ENCODE measurements at places on chromosomes 11 and 22.

- DNase-seq = no peak
Observed at GRCh38 chr11:99548264-99548663, 527.5 kb downstream of the CNTN5 start.

DNA sequence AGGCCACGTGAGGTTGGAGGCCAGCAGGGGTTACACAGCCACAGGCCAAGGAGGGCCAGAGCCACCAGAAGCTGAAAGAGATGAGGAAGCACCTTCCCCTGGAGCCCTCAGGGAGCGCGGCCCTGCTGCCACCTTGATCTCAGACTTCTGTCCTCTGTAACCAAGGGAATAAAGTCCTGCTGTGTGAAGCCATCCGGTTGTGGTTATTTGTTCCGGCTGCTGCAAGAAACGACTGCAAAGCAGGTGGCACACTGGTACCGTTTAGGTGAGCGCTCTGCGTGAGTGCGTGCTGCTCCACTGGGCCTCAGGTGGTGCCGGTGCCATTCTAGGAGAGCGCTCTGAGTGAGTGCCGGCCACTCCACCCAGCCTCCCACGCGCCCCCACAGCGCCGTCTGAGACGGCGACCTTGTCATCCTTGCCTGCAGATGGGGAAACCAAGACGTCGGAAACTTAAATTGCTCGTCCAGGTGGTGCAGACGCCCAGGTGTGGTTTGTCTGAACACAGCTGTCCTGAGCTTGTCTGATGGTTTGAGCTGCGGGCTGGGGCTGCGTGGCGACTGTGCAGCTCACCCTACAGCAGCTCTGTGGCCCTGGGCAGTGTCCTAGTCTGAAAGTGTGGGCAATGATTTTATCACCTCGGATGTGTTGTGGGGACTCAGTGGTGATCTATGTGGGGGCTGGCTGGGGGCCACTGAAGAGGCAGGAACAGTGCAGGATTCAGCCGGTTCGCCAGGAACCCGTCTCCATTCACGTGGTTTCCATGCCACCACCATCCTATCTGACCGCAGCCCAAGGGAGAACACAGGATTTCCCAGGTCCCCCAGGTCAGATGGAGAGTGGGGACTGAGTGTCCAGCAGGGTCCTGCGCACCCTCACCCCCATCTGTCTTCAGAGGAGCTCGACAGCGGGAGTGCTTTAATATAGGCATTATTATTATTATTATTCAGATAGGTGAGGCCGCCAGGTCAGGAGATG, 4.6 kb upstream of the MRGPRG start:
- no peak for DNase-seq

GRCh38 chr11:87368858-87369480, 331.2 kb downstream of the TMEM135 start:
- no peak for DNase-seq

- no peak for DNase-seq
Observed at GRCh38 chr11:2192435-2192834, 20.8 kb upstream of the TH start.

DNA sequence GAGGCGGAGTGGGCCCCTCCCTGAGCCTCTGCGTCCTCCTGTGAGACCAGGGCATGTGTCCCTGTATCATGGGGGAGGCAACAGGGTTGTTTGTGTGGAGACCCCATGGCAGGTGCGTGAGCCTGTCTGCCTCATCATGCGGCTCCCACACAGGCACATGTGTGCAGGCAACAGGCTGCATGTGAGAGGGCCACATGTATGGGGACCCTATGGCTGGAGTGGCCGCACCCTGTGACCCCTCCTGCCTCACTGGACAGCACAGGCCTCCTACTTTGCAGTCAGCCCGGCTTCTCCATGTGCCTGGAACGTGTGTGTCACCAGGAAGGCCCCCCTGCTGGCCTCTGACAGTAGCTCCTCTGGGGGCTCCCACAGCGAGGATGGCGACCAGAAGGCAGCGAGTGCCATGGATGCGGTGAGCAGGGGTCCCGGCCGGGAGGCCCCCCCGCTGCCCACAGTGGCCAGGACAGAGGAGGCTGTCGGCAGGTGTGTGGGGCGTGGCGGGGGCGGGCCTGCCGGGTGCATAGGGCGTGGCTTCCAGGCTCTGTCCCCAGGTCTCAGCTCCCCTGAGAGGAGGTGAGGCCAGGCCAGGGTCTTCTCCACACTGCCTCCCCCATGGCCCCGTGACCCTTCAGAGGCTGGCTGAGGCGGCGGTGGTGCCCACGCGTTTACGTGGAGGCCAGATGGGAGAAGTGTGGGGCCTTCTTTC, 34.1 kb downstream of the SBF1 start:
- no peak for DNase-seq

- DNase-seq = peak; percentile 70
Observed at GRCh38 chr11:129766898-129767604, 48.6 kb upstream of the TMEM45B start.

DNA sequence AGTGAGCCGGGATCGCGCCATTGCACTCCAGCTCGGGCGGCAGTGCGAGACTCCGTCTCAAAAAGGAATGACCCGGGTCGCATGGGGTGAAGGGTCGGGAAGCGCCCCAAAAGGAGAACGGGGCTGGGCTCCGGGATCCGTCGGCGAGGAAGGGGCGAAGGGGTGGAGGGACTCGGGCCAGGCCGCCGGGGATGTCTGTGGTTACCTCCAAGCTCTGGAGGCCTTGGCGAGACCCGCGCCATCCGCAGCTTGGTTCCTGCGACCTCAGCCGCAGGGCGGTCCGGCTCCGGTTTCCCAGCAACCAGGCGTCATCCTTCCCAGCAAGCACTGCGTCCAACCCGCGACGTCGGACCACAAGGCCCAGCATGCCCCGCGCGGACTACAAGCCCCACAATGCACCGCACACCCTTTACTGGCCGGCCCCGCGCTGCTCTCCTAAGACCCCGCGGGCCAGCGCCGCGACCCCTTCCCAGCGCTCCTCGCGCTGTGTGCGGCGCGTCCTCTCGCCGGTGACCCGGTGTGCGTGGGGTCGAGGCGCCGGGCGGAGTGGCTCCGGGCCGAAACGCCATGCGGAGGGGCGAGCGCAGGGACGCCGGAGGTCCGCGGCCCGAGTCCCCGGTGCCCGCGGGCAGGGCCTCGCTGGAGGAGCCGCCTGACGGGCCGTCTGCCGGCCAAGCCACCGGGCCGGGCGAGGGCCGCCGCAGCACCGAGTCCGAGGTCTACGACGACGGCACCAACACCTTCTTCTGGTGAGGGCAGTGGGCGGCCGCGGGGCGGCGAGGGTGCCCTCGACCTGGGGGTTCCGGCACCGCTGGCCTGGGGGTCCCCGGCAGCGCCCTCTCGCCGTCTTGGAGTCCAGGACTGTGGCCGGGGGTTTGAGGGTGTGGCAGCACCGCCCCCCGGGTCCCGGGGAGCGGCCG, at the start of gene PTDSS2:
Gene PTDSS2, plus strand, starts transcription at position 391 of the 920 bp plus-strand sequence. Its CDS starts 177 bp downstream, at position 568.
- peak; percentile 98 for DNase-seq

DNA sequence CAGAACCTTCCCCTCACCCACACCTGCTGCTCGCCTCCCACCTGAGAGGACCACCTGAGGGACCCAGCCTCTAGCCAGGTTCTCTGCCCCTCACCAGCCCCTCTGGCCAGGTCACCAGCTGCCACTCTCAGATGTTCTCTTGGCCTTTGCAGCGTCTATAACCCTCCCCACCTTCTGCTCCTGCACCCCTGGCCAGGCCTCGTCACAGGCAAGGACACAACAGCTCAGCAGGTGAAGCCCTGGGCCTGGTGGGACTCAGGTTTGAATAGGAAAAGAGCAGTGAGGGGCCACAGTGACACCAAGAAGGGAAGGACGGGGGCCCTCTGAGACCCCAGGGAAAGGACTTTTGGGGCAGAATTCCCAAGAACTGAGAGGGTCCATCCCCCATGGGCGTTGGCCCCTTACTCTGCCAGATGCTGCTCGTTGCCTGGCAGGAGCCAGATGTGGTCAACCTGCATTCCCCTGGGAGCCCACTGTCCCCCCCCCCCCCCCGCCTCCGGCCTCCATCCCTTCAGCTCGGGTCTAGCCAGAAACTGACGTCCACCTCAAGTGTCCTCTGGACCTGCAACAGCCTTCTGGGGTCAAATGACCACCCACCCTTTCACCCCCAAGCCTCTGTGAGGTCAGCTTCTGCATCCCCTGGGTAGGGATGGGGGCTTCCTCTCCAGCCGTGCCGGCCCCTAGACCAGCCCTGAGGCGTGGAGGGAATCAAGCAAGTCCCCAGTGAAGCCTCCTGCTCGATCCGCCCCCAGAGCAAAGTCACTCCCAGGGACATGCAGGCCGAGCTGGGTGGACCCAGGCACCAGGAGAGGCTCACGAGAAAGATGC, 28.7 kb downstream of the SBF1 start:
- no peak for DNase-seq

DNA sequence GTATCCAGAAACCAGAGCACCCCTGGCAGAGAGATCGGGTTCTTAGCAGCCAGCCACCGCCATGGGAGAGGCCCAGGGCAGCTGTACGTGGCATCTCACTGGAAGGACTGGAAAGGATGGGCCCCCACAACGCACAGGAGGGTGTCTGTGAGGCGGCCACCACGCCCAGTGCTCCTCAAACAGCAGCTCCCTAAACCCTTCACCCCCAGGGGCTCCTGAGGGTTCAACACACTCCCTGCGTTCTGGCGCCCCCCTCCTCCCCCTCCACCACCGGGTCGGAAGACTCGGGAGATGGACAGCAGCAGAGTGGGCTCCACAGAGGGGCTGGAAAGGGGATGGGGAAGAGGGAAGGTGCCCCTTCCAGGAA, 1.1 kb downstream of the MAPK12 start:
- DNase-seq = no peak

DNA sequence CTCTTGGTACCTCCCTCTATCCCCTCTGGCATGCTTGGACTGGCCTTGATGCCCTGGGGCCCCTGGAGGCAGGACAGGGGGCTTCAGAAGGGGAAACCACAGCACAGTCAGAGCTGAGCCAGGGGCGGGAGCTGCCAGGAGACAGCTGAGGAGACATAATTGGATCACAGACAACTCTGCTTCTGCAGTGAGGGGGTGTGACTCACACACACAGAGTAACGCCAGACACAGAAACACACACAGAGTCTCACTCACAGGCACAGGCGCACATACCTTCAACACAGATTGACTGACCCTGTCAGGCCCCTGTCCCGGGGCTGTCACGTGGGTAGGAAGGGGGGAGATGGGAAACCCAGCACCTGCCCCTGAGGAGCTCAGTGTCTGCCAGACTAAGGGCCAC, 20.6 kb downstream of the STARD10 start:
- no peak for DNase-seq

- DNase-seq = no peak
Observed at GRCh38 chr11:2306452-2306823, 4.6 kb downstream of the TSPAN32 start.

- no peak for DNase-seq
Observed at GRCh38 chr11:24511511-24511910, 14.7 kb downstream of the LUZP2 start.

DNA sequence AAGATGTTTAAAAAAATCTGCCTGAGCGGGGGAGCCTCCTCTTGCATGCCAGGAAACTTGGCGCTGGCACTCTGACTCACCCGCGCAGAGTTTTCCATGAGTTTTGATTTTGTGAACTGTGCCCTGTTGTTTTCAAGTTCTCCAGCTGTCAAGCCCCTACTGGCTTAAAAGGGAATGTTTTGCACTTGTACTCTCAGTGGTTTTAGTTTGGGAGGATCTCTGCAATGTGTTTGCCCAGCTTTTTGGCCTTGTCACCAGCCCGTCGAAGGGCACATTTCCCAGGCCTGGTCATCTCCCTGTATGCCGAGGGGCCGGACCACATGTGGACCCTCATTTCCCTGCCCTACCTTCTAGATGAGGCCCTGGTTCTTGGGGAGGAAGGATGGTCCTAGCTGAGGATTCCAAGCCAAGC, 12.2 kb downstream of the MRGPRF start:
- peak; percentile 2 for DNase-seq

- no peak for DNase-seq
Observed at GRCh38 chr11:21948876-21949275, 244.0 kb upstream of the ANO5 start.

- no peak for DNase-seq
Observed at GRCh38 chr11:8111636-8112035, 30.6 kb downstream of the TUB start.

DNA sequence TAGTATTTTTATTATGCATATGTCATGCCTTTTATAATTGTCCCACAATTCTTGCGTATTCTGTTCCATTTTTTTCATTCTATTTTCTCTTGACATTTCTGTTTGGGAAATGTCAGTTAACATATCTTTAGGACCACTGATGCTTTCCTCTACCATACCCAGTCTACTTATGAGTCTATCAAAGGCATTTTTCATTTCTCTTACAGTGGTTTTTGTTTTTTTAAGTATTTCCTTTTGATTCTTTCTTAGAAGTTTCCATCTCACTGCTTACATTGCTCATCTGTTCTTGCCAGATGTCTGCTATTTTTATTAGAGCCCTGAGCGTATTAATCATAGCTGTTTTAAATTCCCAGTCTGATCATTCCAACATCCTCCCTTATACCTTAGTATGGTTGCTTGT, 29.3 kb upstream of the OR8B8 start:
- DNase-seq = no peak

DNA sequence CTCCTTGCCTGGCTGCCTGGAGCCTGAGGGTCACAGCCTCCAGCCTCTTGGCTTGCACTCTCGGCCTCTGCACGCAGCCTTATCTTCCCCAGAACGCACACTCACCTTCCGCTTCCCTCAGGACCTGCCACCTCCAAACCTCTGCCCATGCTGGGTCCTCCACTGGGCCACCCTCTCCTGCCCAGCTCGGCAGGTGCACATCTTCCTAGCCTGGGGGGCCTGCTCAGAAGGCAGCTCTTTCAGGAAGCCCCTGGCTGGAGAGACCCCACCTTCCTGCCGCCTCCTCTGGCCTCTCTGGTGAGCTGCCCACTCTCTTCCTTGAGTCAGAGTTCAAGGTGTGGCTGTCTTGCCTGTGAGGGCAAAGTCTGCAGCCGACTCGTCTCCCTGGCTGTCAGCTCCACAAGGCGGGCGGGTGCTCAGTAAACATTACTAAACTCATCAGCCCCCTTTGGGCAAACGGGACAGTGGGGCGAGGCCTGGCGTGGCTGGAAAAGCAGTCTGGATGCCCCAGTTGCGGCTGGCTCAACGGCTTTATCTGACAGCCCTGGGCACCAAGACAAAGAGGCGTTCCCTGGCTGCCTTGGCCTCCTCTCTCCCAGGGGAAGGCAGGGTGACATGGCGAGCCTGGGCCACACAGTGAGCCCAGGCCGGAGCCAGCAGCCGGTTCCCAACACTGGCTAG, 1.7 kb upstream of the LINC01488 start:
- DNase-seq = no peak

DNA sequence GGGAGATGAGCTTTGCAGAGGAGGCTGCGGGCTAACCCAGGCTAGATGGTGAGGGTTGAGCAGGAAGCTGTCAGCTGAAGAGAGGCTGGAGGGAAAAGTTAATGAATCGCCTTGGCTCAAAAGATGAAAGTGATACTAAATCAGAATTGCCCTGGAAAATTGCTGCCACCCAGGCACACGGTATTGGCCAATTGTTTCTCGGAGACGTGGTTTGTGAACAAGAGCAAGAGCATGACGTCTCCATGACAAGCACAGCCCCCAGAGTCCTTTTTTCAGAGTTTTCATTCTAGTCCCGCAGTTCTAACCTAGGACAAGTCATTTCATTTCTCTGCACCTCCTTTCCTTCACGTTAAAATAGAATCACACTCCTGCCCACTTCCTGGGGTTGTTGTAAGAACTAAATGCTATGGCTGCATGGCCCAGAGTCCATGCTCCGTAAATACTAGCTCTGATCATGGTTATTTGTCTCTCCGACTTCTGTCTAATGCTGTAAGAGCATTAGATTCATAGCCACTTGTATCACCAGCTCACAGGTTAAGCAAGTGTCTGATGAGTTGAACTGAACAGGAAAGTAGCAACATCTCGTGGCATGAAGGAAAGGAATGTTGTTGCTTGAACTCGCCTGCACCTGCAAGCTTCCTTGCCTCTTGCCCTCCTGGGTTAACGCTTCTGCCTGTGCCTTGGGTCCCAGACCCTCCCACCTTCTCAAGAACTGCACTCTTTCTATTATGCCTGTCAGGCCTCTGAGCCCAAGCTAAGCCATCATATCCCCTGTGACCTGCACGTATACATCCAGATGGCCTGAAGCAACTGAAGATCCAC, 33.8 kb upstream of the NUP50 start:
- no peak for DNase-seq
